ENCODE measurements at places on chromosomes 1 and 21.
A peak's percentile ranks its signal among the peaks of the same experiment; 100 is the strongest.

- DNase-seq = no peak
- no peaks in the 10 kb centered on the region for H3K36me3 ChIP-seq
- no peaks in the 10 kb centered on the region for H3K27me3 ChIP-seq
- H3K27ac ChIP-seq = peak overlapping the region; percentile 64
- peaks cover 3% of the 10 kb centered on the region for H3K4me1 ChIP-seq
Observed at GRCh38 chr1:17527036-17527914, 12.2 kb upstream of the ARHGEF10L start.

DNA sequence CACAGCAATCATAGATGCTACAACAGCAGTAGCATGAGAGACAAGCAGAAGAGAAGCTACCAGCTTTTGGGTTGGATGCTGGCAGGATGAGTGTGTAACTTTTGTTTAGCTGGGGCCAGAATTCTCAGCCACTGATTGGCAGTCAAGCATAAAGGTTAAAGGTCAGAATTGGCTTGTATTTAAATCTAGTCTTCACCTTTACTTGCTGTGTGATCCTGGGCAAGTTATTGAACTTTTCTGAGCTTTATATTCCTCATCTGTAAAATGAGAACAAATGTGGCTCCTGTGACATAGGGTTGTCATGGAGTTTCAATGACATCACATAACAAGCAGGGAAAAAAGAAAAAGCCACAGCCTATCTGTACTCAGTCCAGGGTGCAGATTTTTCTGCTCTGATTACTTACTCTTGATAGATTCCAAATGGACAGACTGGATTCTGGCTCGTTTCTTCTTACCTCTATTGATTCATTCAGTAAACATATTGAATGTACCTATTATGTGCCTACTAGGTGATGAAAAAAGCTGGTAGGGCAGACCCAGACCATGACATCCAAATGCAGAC, 2.8 kb upstream of the AZIN2 start:
- DNase-seq = no peak
- H3K4me3 ChIP-seq = no peak overlapping the region
- H3K27ac ChIP-seq = no peak overlapping the region
- peaks cover 35% of the 10 kb centered on the region for H3K4me1 ChIP-seq
- no peaks in the 10 kb centered on the region for H3K36me3 ChIP-seq

DNA sequence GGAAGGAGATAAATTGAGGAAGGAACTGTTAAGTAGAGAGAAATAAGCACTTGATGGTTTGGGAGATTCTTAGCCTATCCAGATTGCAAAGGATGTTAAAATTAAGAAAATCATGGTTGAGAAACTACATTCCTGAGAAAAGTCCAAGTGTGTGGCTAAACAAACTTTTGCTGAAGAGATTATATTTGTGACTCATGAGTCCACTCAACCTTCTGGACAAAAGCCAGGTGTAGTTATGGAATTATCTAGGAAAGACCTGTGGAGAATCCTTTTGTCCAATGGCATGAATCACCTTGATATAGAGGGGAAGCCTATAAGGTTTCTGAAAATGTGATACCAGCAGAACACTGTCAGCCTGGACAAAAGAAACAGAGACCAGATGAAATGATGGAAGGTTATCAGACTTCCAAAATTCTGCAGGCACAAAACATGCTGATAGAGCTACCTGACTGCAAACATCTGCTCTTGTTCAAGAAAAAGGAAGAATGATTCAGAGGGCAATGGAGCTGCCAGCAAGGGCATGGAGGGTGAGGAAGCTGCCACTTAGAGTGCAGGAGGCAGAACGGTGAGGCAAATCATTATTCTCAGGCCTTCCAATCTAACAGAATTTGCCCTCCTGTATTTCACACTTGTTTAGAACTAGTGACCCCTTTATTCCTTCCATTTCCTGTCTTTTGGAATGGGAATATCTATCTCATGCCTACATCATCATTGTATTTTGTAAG, 300.6 kb upstream of the PRMT6 start:
- no peaks in the 10 kb centered on the region for H3K4me1 ChIP-seq
- no peaks in the 10 kb centered on the region for H3K27me3 ChIP-seq
- no peak overlapping the region for H3K4me3 ChIP-seq
- no peak overlapping the region for H3K27ac ChIP-seq
- H3K36me3 ChIP-seq = no peaks in the 10 kb centered on the region

GRCh38 chr21:38910390-38911067, 104.8 kb downstream of the ETS2 start:
- H3K36me3 ChIP-seq = no peaks in the 10 kb centered on the region
- peaks cover 5% of the 10 kb centered on the region for H3K4me1 ChIP-seq
- H3K27me3 ChIP-seq = no peaks in the 10 kb centered on the region
- no peak for DNase-seq
- no peak overlapping the region for H3K4me3 ChIP-seq

DNA sequence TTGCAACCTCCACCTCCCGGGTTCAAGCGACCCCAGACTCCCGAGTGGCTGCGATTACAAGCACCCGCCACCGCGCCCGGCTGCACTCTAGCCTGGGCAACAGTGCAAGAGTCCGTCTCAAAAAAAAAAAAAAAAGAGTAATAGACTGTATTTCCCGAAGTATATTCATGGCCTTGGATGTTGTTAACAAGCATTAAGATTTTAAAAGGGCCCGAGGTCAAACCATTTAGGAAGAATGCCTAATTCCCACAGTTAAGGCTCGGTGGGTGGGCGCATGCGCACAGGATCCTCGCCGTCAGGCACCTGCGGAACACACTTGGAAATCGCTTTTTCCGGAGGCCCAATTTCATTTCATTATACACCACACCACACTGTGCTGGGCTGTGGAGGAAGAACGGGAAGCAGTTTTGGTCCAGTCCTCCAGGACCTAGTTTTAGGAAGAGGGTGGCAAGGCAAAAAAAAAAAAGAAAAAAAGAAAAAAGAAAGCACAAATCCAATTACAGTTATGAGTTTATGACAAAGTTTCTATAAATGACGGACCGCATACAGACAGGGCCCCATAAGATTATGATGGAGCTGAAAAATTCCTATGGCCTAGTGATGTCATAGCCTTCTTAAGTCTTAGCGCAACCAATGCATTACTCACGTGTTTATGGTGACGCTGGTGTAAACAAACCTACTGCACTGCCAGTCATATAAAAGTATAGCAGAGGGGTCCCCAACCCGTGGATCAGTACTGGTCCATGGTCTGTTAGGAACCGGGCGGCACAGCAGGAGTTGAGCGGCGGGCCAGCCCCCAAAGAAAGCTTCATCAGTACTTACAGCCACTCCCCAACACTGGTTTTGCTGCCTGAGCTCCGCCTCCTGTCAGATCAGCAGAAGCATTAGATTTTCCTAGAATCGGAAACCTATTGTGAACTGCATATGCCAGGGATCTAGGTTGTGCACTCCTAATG, 38.2 kb downstream of the H3-3A start:
- DNase-seq = peak; percentile 73
- H3K36me3 ChIP-seq = no peaks in the 10 kb centered on the region
- H3K27ac ChIP-seq = no peak overlapping the region
- H3K27me3 ChIP-seq = no peaks in the 10 kb centered on the region
- H3K4me3 ChIP-seq = peak overlapping the region; percentile 5

GRCh38 chr1:29901624-29902325, 665.5 kb downstream of the PTPRU start:
- H3K27me3 ChIP-seq = no peaks in the 10 kb centered on the region
- no peak for DNase-seq
- no peak overlapping the region for H3K4me3 ChIP-seq

DNA sequence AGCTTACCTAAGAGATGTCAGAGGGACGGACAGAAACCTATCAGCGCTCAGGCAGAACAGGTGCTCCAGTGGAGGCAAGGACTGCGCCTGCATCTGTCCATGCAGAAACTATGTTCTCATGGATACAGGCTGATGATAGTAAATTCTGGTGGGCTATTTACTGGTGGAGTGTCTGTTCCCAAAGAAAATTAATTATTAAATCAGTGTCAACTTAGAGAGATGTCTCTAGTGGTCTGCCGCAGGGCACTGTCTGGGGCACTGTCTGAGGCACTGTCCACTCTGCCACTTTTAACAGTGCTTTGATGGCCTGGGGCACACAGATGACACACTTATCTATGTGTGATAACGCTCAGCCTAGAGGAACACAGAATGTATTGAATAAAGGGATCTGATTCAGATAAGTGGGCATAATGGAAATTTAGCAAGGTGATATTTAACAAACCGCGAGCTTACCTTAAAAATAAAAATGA, 148.1 kb downstream of the RGS7 start:
- H3K4me1 ChIP-seq = no peaks in the 10 kb centered on the region
- H3K36me3 ChIP-seq = no peaks in the 10 kb centered on the region

DNA sequence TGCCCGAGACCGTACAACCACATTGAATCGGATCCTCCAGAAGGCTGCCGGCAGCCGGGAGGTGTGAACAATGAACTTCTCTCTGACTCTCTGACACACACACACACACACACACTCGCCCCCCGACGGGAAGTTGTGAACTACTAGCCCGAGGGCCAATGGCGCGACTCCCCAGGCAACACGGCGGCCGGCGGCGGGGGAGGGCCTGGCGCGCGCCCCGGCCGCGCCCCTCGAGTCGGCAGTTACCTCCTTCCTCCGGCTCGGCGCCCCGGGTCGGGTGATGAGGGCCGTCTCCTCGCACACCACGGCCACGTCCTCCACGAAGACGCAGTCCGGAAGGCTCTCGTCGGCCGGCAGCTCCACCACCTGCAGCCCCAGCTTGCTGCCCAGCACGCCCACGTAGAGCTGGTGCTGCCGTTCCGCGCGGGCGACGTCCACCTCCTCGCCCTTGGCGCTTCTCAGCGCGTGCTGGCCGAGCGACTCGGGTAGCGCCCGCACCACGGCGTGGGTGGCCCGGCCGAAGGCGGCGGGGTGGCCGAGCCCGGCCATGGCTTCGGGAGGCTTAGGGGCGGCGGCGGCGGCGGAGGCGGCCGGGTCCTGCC, 361 bp downstream of the DDAH1 start:
- peak overlapping the region; percentile 77 for H3K4me3 ChIP-seq
- H3K27ac ChIP-seq = peak overlapping the region; percentile 78
- peak; percentile 86 for DNase-seq
- no peaks in the 10 kb centered on the region for H3K36me3 ChIP-seq
- peaks cover 9% of the 10 kb centered on the region for H3K4me1 ChIP-seq

Measured in spleen (tissue), 13 donors.